ENCODE measurements at places on chromosomes 2 and 18.

DNA sequence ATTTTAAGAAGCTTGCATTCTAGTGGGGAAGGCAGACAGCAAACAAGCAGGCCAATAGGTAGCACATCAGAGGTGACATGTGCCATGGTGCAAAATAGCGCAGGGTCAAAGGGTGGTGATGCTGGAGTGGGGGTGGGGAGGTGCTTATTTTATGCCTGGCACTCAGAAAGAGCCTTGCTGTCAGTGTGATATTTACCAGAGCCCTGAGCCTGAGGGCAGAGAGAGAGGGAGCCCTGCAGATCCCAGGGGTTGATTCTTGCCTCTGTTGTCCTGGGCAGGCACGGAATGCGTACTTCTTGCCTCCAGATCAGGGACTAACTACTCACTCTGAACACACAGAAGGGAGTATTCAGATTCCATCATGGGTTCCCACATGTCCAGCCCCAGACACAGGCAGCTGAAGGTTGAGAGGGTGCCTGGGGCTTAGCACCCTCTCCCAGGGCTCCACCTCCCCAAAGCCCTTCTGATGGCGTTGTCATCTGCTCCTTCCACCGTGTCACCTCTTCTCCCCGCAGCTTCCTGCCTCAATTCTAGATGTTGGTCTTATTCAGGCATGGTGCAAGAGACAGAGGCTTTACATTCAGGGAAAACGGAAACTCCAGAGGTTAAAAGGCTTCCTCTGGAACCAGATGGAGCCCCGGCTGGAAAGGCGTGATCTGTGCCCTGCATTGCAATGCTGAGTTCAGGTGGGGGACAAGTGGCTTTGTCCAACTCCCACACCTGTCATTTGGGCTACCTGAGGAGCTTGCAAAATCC lies 252.3 kb downstream of the HAUS1 start:
- DNase-seq, result no peak

GRCh38 chr2:215171796-215172195 lies 33.4 kb upstream of the ABCA12 start:
- DNase-seq, result no peak

- no peak for DNase-seq
Observed at GRCh38 chr2:39730276-39730675, 48.8 kb downstream of the THUMPD2 start.

- no peak for DNase-seq
Observed at GRCh38 chr2:158130832-158131473, 29.3 kb downstream of the UPP2 start.

GRCh38 chr2:118123561-118124232 lies 35.4 kb downstream of the INSIG2 start:
- peak; percentile 64 for DNase-seq

Measured in lower leg skin (tissue), 4 donors.